Fibroblast of mammary gland (primary cell): ENCODE measurements at places on chromosomes 1 and 21.

DNA sequence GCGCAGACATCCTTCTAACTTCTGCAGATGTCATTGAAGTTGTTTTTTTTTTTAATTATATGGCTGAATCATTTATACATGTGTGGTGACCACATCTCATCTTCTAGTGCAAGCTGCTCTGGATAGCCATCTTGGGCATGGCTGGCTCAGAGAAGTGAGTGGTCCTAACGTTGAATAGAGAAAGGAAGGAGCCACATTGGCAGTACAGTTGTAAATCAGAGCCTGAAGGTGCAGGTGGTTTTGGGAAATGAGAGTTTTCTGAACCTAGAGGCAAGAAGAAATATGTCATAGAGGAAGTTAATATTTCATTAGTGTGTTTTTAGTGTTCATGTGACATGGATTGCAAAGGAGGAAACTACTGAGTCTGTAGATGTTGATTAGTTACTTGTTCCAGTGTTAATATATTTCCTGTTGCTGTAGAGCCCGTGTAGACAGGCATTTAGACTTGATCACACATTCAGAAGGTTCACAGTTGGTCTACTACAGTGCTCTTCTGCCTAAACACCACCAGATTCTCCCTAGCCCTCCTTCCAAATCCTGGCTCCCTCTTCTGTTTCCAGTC is 163.7 kb downstream of the ROR1 start:
- no peak for DNase-seq

- no peak for DNase-seq
Observed at GRCh38 chr1:162918151-162918754, 57.3 kb upstream of the CCDC190 start.

DNA sequence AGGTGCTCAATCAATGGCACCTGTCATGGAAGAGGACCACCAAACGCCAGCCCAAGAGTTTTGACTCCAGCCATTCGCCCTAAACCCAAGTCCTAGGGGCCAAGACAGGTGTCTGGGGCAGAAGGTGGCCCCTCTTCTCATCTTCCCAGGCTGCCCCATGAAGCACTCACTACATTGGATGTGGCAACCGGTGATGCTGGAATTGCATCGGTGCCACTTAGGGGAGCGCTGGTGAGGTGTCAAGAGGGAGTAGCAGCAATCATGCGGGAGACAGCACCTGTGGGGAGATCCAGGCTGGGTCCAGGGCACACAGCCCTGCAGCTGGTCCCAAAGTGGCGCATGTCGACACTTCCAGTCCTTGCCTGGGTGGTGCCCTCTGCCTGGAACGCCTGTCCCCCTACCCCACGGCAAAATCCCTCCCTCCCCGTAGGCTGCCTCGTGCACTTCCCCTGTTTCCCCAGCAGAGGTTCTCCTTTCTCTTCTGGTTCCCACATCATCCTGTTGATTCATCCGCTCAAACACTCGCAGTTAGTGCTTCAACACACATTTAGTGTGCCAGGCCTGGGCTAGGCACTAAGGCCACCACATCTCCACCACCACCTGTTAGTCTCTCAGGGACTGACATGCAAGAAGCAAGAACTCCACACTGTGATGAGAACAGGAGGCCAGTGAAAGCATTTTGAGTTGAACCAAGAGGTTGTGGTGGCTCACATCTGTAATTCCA is 18.5 kb downstream of the PLA2G2D start:
- peak; percentile 72 for DNase-seq

- peak; percentile 26 for DNase-seq
Observed at GRCh38 chr1:20552728-20553445, 514 bp downstream of the FAM43B start.

- DNase-seq, result no peak
Observed at GRCh38 chr1:226236826-226237225, 13.4 kb downstream of the MIXL1 start.

DNA sequence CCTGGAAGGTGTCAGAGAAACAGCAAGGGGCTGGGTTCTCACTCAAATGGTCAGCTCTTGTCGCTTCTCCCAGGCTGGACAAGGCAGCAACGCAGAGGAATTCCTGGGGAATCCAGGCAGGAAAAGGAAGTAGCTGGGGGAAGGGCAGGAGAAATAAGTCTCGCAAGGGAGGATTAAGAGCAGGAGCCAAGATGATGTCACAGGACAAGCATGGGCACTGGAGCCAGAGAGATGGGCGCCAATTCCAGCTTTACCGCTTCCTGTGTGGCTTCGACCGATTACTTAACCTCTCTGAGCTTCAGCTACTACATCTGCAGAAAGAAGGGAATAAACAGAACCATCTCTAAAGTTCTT is 70.5 kb downstream of the SSBP3 start:
- peak; percentile 94 for DNase-seq

DNA sequence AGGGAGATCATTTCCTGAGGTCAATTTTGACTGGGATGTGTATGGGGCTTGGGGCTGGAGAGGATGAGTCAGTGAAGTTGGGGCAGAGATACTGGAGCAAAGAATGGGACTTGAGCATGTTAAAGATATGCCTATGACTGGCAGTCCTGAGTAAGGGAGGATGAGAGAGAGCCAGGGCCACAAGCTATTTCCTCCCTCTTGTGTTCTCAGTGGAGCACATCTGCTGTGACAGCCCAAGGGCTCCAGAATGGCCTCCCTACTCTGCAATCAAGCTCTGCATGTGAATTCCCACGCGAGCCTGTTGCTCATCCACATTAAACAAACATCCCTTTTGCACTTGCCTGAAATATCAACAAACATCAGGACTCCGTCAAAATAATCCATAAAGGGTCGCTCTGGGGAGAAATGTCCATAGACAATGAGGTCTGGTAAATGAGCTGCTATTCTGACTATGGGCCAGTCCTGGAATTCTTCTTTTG is 9.2 kb downstream of the ADCY10 start:
- peak; percentile 59 for DNase-seq

- no peak for DNase-seq
Observed at GRCh38 chr1:30751830-30752650, 5.5 kb downstream of the LAPTM5 start.

GRCh38 chr1:66273656-66274055 is 260.3 kb upstream of the SGIP1 start:
- no peak for DNase-seq

- DNase-seq, result peak; percentile 3
Observed at GRCh38 chr1:232629250-232630046, 485 bp downstream of the SIPA1L2 start.

DNA sequence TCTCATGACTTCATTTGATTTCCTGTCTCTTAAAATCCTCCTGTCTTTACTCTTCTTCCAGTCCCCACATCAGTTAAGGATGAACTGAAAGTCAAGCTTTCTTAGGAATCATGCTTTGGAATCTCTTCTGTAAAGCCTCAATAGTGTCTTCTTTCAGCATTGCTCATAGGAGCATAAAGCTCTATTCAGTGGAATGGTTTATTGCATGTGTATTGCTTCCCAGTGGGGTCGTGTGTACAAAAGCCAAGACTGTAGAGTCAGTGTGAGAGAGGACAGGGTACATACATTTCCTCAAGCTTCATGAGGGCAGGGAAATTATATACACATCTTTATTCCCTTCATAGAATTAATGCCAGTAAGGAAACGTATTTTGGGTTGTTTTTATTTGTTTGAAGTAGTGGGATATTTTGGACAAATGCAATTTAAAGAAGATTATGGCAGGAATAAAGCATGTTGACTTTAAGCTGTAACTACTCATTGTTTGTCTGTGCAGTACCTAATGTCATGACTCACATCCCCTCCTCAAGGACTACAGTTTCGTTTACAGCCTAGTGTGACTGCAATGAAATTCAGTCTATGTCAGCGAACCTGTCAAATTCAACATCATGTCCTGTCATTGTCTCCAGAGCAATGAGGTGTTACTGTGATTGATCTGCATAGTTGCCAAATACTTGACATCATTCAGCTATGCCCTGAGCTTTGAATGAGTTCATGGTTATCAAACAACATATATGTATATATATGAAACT is 2164.2 kb downstream of the NCAM2 start:
- no peak for DNase-seq

DNA sequence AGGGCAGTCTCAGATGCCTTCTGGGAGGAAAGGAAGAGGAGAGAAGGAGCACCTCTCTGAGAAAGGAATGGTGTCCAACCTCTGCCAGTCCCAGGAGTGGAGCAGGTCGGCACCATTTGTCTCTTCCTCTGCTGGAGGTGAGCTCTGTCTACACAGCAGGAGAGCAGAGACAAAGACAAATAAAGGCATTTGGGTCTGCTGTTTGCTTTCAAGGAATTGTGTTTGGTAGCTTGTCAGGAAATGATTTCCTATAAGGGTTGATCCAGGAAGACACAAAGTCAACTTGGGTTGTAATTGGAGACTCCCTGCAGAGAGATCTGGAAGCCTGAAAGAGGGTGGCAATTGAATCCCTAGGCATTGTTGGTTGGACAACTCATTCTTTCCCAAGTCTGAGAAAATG is 34.5 kb upstream of the PLXNA2 start:
- no peak for DNase-seq

DNA sequence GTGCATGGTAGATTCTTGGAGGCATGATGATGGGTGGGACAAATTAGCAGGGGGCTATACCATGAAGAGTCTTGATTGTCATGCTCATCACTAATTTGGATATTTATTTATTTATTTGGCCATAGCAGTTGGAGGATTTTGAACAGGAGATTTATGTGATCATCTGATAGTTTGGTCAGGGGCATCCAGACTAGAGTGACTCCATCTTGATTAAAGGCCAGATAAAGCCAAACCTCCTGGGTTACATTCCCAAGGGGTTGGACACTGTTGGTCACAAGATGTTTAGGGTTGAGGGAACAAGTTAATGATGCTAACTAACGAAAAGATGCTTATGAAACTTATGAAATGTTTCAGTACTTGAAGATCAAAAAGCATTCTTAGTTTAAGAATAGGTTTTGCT is 139.8 kb downstream of the MAST2 start:
- no peak for DNase-seq

DNA sequence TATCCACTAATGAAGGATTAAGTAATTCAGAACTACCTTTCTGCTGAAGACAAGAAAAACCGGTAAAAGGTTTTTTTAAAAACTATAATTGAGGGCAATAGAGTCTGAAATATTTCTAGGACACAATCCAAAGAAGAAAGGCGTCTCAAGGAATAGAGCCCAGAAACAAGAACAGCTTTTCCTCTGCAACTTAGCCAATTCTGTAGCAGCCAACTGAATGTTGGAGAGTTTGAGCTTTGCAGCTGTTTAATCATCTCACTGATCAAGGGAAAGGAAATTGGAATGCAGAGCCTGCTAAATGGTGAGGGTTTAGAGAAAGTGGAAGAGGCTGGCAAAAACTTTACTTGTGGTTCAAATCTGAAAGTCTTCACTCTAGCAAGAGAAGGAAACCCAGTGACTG is 818.9 kb downstream of the KCNT2 start:
- no peak for DNase-seq

- DNase-seq, result no peak
Observed at GRCh38 chr1:204792354-204792692, 78.3 kb upstream of the NFASC start.

DNA sequence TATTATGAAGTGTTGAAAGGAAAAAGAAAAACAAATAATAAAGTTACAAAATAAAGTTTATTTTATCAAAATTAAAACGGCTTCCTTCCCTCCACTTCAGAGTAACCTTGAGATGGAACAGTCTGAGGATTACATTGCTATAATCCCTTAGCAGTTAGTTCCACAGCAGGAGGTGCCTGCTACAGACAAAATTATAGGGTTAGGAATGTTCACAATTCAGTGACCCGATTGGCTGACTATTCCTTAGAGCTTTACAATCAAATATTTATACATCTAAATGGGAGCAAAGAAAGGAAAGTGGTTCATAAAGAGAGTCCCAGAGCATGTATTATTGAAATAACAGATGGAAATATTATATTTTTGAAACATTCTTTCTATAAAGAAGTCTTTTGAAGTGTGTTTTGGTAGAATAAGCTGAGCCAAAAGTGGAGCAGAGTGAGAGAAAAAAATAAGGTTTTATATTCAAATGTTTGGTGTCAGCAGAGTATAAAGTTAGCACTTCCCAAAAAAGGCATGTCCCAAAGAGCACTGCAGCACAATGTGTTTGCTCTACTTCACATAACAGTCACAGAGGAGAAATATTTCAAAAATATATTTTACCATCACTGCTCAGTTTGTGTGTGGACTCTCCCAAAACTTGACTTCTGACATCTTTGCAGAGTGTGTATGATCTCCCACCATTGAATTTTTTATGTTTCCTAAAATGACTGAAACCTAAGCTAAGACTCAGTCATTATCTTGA is 71.4 kb upstream of the GORAB start:
- DNase-seq, result no peak

GRCh38 chr21:41012425-41012824 is 155.5 kb upstream of the BACE2 start:
- no peak for DNase-seq

- peak; percentile 62 for DNase-seq
Observed at GRCh38 chr1:199290186-199290585, 651.3 kb downstream of the PTPRC start.

- no peak for DNase-seq
Observed at GRCh38 chr1:66330722-66331141, 203.2 kb upstream of the SGIP1 start.

DNA sequence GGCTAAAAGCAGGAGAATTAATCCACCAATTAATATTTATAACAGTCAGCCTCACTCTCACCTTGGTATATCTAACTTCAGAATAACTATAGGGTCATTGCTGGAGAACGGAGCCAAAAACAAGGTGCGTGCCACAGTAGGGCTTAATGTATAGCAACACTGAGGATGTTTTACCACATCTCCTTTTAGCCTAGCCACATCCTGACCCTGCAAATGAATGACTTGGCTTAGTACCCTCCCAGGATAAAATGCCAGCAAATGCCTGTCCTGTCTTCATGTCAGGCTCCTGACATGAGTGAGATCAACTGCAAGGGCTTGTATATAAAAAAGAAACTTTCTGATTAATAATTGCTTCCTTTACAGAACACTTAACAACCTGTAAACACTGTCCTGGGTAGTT is 2.7 kb upstream of the CDC42BPA start:
- no peak for DNase-seq

DNA sequence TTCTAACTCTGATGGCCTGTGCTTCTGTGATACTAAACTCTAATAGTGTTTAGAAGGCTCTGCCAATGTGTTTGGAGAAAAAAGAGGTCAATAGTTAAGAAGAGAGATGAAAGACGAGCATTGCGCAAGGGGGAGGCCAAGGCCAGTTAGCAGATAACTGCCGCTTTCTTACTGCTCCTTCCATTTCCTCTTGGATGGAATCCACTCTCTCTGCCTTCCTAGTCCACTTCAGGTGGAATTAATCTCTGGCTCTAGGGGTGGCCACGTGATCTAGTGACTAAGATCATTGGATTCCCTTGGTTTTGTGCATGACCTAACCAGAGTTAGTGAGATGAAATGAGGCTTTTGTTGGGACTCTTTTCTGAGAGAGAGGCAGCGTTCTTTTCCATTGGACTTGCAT is 148.3 kb downstream of the ACTL8 start:
- no peak for DNase-seq

- no peak for DNase-seq
Observed at GRCh38 chr1:247434005-247434404, 18.0 kb downstream of the NLRP3 start.
